Activated CD4-positive, alpha-beta T cell treated with anti-CD3 and anti-CD28 coated beads, Interleukin-2, amount 50 U/mL, for 24 hours (primary cell): ENCODE measurements at places on chromosomes 3 and 15.

- DNase-seq, result no peak
Observed at GRCh38 chr3:7357101-7357500, 496.2 kb downstream of the GRM7 start.

- no peak for DNase-seq
Observed at GRCh38 chr3:39748002-39748401, 61.4 kb upstream of the MYRIP start.

- DNase-seq, result no peak
Observed at GRCh38 chr3:170196833-170197232, 15.3 kb upstream of the PHC3 start.

GRCh38 chr3:172987273-172987672, 153.8 kb downstream of the SPATA16 start:
- DNase-seq, result no peak

- DNase-seq, result no peak
Observed at GRCh38 chr15:92805080-92805690, 94.9 kb upstream of the CHD2 start.

DNA sequence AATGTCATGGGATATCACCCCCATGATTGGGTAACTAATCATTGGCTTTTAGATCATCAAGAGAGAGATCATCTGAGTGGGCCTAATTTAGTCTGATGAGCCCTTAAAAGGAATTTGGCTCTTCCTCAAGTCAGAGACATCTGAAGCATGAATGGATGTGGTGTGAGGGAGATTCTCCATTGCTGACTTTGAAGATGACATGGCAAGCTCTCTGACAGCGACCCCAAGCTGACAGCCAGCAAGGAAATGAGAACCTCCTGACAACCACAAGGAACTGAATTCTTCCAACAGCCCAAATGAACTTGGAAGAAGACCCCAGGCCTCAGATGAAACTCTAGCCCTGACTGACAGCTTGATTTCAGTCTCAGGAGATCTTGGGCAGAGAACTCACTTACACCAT, 108.4 kb upstream of the SPATA12 start:
- no peak for DNase-seq

DNA sequence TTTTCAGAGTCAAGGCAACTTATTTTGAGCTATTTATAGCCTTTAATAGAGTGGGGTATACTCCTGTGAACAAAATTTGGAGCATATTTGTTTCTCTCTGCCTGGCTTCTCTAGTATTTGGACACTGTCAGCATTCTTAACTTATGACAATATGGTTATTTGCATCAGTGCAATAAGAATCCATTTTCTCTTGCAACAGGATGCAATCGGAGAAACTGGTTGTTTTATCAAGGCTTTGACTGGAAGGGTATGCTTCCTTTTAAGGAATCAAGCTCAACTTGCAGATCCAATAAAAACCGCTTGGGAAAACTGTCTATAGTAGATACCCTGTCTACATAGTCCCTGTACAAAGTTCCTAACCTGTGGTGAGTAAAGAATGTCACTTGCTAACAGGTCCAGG, 106.7 kb downstream of the DPH6 start:
- no peak for DNase-seq

- DNase-seq, result no peak
Observed at GRCh38 chr3:116057400-116058006, 387.8 kb downstream of the LSAMP start.

DNA sequence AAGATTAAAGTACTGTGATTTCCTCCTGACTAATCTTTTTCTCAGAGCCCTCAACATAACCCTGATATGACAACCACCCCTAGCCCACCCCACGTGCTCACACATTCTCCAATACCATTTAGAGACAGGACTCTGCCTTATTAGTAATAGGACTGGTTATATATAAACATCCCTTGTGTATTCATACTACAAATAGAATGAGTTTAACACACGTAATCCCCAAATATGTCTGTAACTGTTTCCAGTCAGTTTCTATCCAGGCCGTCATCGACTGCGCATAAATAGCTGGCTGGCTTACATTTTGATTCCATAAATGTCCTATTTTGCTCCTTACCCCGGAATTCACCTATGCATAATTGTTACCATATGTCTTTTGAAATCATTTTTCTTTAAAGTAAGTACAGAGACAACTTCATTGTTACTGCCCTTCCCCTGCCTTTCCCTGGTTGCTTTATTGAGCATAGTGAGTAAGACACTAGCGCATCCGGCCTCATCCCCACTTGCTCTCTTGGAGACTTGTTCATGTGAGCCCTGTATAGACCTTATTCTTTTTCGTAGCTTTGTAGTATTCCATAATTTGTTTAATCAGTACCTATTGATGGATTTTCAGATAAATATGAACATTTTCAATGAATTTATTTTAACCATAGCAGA, 3.5 kb upstream of the P2RY14 start:
- no peak for DNase-seq

GRCh38 chr15:70608144-70608543, 155.2 kb downstream of the UACA start:
- DNase-seq, result no peak

GRCh38 chr3:34300621-34301020, 502.2 kb downstream of the PDCD6IP start:
- DNase-seq, result no peak

DNA sequence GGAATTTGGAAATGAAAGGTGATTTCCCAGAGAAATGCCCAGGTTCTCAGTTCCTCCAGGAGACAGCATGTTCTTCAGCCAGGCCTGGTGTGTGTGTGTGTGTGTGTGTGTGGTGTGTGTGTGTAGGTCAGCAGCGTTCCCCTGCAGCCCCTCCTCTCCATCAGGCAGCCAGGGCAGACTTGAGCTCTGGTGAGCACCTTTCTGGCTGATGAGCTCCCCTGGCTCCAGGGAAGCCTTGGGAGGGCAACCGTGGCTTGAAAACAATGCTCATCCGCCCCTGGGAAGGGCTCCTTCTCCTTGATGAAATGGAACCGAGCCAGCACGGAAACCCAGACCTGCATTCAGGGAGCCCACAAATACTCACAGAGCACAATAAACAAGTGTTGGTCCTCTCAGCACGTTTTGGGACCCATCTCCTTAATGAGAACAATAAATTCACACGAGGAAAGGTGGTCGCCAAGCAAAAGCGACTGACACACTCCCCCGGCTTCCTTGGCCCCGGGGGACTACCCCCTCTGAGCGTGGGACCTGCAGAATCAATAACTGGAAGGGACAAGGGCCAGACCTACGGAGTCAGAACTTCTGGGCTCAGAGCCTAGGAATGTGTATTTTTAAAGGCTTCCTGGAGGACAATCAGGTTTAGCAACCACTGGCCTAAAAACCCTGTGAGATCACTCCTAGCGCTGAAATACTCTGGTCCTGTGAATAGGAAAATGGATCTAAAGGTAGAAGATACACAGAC, 38.6 kb upstream of the HES1 start:
- DNase-seq, result no peak

DNA sequence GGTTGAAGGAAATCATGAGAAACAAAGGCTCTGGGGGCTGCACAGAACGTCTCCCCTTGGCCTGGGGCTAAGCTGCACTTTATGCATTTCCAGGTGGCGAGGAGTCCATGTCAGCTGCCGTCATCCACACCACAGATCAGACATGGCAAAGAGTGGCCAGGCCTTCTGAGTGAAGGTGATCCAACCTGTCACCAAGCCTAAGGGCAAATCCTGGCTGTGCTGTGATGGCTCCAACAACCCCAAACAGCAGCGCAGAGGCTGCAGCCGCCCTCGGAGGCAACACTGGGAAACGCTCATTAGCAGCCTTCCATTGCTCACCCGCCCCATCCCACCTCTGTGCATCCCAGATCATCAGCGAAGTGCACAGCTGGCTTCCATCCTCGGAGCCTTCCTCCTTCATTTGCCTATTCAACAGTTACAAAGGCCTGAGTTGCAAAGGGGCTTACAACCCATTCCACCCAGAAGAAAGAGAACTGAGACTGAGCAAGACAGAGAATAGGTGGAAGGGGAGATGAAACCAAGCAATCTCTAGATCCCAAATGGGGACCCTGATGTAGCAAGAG, 55.7 kb downstream of the SRGAP3 start:
- no peak for DNase-seq

- no peak for DNase-seq
Observed at GRCh38 chr3:196143708-196144382, 62.0 kb upstream of the TFRC start.

DNA sequence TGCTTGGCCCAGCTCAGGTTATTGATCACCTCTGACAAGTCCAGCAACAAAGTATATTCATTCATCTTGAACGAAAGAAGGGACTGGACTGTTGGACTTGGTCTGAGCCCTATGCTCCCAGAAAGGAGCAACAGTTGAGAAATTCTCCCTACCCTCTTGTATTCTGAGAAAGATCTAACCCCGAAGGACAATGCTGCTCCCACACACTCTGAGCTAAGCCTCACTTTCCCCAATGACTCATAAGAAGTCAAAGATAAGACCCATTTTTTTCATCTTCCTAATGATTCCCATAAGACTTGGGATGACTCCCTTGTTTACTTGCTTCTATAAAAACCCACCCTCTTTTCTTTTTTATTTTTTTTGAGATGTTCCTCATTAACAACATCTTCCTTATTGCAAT, 549.4 kb upstream of the MDFIC2 start:
- no peak for DNase-seq

- no peak for DNase-seq
Observed at GRCh38 chr3:5404718-5405117, 217.2 kb downstream of the EDEM1 start.

GRCh38 chr3:148226246-148226645, 471.5 kb upstream of the AGTR1 start:
- no peak for DNase-seq

DNA sequence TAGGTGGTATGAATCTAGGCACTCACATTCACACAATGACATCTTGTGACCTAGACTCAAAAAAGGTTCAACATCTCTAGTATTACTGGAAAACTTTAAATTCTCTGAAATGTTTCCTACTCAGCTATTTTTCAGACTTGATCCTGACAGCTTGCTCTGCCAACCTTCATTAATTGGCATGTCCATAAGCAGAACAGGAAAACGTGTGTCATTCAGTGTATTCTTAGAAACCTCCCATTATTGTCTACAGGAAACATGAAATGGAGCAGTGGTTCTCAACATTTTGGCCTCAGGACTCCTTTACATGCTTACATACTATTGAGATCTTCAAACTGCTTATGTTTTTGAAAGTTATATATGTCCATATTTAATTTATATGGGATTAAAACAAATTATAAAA, 363.2 kb downstream of the NAALADL2 start:
- DNase-seq, result no peak

DNA sequence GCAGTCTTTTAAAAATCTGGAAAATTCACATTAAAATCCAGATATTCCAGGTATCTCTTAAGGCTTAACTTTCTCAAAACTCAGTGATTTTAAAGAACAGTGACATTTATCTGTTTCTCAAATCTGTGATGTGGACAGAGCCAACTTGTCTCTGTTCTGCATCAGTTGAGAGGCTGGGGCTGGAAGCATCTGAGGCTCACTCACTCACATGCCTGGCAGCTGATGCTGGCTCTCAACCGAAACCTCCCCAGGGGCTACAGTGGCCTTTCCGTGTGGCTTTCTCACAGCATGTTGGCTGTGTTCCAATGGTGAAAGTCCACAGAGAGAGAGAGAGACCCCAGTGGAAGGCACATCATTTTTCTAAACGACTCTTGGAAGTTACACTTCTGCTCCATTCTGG, 53.5 kb downstream of the CEMIP start:
- DNase-seq, result no peak

GRCh38 chr3:32423956-32424557, 32.4 kb downstream of the CMTM7 start:
- DNase-seq, result no peak

DNA sequence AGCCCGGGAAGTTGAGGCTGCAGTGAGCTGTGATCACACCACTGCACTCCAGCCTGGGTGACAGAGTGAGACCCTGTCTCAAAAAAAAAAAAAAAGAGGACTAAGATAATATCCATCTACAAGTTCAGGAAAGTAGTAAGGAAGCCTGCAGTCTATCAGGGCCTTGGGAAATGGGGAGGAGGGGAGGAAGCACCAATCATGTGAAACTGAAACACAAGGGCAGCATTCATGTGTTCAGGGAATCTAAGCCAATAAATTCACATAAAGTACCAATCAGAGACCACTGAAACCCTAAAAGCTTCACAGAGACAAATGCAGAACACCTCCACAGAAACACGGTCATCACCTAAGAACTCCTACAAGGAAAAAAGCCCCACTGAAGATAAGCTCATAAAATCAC, 22.9 kb upstream of the HHATL start:
- DNase-seq, result no peak

DNA sequence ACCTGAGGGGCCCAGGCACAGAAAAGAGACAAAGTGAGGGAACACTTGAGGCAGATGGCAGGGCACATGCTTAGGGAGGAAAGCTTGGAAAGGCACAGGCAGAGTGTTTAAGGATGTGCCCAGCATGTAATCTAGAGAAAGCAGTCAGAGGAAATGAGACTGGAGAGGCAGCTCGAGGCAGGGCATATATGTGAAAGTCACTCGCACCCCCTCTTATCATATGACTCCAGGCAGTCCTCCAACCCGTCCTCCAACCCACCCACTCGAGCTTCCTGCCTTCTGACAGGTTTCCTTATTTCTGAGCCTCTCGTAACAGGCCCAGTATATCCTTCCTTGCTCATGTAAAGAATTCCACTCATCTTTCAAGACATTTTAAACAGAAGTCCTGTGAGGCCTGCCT, 294.0 kb downstream of the SOX2 start:
- DNase-seq, result no peak

GRCh38 chr15:74642348-74642733, 26.7 kb downstream of the CLK3 start:
- DNase-seq, result no peak

DNA sequence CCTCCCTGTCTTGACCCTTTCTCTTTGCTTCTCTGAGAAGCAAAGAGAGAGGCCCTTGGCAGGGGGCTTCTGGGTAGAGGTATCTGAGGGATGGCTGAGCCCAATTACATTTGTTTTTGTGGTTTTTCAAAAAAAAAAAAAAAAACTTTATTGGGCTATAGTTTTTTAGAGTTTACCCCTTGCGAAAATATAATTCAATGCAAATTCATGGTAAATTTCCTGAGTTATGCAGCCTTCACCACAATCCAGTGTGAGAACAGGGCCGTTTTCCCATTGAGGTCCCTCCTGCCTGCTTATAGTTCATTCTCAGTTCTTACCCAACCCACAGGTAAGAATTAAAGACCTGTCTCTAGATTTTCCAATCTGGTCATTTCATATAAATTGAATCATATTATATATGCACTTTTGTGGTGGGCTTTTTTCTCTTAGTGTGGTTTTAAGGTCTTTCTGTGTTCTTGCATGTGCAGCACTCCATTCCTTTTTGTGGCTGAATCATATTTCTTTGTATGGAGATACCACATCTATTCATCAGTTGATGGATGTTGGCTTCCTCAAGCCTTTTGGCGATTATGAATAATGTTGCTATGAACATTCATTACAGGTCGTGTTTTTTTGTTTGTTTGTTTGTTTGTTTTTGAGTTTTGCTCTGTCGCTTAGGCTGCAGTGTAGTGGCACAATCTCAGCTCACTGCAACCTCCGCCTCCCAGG, 2.7 kb downstream of the MCM2 start:
- no peak for DNase-seq

GRCh38 chr3:167972502-167972901, 123.2 kb downstream of the GOLIM4 start:
- DNase-seq, result no peak

GRCh38 chr3:45790596-45790995, 5.7 kb downstream of the SLC6A20 start:
- DNase-seq, result no peak
